ENCODE measurements at places on chromosomes 3 and 15.

DNA sequence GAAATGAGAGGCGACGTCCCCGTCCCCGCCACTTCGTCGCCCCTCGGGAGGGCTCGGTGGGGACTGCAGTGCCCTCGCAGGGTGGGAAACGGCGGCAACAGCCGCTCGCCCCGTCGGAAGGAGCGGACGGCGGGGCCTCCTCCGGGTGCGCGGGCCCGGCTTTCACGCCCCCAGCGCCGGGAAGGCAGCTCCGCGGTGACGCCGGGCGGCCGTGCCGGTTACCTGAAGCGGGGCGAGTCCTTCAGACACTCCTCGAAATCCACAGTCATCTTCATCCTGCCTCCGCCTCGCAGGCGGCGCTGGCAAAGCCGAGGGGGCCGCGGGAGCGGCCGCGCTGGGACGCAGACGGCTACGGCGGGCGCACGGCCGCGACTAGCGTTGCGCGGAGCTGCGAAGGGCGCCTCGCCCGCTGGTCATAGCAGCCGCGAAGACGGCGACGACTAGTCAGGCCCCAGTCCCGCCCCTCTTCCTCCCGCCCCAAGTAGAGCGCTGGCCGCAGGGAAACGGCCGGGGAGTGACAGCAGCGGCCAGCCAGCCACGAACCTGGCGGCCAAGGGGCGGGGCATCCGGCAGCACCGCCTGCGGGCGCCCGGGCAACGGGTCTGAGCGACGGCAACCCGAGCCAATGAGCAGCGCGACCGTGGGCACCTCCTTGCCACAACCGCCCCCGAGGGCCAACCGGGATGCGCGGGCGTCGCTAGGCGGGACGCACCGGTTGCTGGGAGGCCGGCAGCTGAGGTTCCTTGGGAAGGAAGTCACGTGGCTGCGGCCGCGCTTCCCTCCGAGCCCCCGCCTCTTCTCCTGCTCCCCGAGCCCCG lies at the start of gene ACAP2:
TSS of gene ACAP2 (minus strand) at position 448 of the 818 bp plus-strand sequence. CDS start at position 275, 173 bp downstream.
- peak; percentile 98 for DNase-seq

- no peak for DNase-seq
Observed at GRCh38 chr15:40058476-40059140, 19.6 kb upstream of the SRP14 start.

GRCh38 chr3:168241156-168241555 lies 145.4 kb upstream of the GOLIM4 start:
- no peak for DNase-seq

GRCh38 chr3:1561427-1561826 lies 468.6 kb downstream of the CNTN6 start:
- DNase-seq, result no peak

DNA sequence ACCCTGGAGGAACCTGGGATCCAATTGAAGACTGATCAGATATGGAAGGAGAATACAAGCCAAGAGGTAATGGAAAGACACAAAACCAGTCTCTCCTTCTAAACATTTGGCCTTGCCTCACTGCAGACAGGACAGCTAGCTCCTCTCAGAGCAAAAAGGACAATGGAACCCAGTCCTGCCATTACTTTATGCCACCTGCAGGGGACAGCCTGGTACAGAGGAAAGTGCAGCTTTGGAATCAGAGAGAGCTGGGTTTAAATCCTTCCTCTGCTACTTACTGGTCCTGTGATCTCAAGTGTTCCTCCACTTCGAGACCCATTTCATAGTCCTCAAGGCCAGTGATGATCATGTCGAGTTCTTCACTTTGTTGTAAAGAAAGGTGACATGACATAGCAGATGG lies 159.4 kb upstream of the SMAD3 start:
- DNase-seq, result no peak

GRCh38 chr15:55116636-55117035 lies 80.1 kb downstream of the RSL24D1 start:
- DNase-seq, result no peak

- DNase-seq, result no peak
Observed at GRCh38 chr15:82530606-82531379, 9.5 kb downstream of the RPS17 start.

- no peak for DNase-seq
Observed at GRCh38 chr3:150599611-150600297, 3.4 kb upstream of the SELENOT start.

- DNase-seq, result no peak
Observed at GRCh38 chr3:194401868-194402329, 2.8 kb upstream of the GP5 start.

DNA sequence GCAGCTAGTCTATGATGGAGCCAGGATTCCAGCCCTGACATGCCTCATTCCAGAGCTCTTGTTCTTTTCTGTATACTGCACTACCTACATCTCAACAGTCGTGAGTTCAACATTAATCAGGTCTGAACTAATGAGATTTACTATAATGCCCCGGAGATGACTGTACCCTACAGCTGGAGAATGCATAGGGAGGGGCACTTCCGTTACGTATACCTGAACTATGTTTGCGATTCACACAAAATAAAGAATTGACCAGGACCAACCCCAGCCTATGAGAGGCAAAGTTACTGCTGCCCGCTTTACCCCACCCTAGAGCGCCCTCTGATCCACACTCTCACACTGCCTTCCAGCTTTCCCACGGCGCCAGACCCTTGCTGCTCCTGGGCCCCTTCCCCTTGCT lies 97.0 kb downstream of the IGF2BP2 start:
- DNase-seq, result no peak

DNA sequence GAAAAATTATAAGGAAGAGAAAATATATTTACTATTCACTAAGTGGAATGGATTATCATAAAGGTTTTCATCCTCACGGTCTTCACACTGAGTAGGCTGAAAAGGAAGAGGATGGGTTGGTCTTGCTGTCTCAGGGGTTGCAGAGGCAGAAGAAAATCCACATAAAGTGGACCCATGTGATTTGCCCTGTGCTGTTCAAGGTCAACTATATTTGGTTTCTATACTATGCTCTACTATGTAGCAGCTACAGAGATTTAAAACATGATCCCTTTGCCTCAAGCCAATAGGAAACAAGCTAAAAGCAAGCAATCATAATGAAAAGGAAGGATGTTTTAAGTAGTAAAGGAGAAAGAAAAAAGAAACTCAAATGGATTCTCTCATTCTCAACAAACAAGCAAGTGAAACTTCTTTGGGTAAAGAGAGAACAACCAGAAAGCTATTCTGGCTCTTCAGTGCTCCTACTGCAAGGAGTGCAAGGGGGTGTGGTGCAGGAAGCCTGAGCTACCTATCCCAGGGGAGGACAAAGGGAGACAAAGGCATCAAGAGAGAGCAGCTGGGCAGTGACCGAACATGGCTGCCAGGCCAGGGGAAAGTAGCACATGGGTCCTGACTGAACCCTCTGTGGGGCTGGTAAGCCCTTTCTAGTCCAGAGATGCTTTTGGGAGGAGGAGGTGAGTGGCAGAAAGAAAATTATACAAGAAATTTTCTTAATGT lies 35.9 kb downstream of the SFMBT1 start:
- DNase-seq, result no peak

GRCh38 chr15:44593042-44593736 lies 56.2 kb downstream of the EIF3J start:
- no peak for DNase-seq

GRCh38 chr3:31960793-31961431 lies 20.1 kb downstream of the OSBPL10 start:
- DNase-seq, result no peak

DNA sequence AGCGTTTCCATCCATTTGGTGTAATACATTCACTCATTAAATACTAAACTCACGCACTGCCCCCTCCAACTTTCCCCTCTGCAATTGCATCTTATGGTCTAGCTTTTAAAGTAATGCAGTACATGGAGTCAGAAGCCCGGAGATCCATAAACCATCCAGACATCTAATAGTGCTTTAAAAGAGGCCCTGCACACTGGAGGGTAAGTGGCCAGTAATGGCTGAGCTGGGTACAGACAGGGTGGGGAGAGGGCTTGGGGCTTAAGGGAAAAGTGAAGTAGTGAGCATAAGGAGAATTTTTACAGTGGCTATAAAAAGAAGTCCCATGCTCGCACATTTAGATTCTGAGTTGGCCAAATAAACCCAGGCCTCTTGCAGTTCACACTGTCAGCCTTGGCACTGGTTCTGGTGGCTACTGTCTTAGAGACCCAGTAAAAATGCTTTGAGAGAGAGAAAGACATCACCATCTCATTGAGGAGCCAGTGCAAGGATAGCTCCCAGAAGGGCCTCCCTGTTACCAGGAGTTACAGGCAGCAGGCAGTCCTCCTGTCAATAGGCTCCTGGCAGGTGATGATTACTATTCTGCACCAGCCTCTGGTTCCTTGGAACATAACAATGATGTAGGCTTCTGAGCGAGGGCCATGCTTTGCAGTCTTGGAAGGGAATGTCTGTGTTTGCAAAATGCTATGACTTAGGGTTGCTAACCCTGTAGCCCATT lies 112.6 kb upstream of the NEO1 start:
- no peak for DNase-seq

DNA sequence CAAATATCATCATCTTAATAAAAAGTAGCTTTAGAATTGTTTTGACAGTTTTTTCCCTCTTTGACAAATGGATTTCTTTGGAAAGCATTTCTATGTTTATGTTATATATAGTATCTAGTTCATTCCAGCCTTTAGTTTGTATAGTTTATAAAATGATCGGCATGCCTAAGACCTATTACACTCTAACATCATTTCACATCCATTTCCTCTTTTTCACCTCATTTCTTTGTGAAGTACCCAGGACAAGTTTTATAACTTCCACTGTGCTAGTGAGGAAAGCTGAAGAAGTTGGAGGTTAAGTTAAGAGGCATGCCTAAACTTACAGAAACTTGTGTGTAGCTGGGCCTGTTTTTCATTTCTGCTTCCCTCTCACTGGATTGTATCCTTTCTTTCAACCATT lies 178.4 kb downstream of the TP63 start:
- no peak for DNase-seq

DNA sequence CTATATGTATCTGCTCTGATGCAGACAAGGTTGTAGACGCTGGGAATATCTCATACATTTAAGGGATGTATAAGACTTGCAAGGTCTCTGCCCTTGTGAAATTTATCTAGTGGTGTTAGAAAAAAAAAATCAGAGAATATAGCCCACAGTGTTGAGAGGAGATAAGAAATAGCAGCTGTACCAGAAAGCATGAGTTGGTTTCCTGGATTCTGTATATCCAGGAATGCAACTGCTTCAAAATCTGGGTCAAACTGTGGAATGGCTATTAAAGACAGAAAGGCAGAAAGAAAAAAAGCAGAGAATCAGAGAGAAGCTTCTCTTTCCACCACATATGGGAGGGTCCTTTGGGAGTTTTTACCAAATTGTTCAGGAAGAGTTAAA lies 1.5 kb upstream of the TMEM212 start:
- DNase-seq, result no peak

DNA sequence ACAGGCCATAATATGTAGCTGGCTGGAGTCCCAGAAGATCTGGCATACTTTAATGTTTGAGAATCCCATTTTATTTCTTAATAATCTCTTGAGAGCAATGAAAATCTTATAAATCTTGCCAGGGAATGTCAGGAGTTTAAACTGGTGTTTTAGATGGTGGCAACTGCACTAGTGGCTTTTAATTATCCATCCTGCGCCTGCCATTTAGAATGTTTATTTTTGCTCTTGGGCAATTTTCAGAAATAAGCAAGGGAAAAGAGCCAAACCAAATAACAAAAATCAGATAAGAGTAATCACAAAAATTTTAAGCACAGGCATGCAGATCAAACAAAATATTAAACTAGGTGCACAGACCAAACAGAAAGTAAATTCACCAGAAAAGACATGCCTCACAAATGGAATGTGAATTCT lies 41.9 kb upstream of the UBP1 start:
- DNase-seq, result no peak

DNA sequence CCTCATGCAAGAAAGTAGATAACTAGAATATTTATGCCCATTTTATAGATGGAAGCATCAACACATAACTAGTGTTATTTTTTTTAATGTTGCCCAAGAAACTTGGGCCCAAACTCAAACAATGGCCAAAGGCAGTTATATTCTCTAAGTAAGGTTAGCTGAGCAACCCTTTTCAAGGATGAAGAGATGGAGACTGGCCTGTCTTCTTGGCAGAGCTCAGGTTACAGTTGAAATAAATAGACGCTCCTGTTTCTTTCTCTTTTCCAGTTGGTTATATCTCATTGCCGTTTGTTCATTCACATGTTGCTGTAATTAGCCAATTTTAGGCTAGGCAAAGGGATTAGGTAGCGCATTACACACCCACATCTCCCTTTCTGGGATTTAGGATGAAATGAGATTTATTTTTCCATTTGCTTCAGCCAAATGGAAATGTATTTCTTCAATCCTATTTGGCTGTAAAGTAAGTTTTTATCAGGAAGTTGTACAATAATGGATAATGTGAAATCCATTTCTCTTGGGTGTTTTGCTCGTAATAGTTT lies 93.2 kb downstream of the CMSS1 start:
- DNase-seq, result no peak

DNA sequence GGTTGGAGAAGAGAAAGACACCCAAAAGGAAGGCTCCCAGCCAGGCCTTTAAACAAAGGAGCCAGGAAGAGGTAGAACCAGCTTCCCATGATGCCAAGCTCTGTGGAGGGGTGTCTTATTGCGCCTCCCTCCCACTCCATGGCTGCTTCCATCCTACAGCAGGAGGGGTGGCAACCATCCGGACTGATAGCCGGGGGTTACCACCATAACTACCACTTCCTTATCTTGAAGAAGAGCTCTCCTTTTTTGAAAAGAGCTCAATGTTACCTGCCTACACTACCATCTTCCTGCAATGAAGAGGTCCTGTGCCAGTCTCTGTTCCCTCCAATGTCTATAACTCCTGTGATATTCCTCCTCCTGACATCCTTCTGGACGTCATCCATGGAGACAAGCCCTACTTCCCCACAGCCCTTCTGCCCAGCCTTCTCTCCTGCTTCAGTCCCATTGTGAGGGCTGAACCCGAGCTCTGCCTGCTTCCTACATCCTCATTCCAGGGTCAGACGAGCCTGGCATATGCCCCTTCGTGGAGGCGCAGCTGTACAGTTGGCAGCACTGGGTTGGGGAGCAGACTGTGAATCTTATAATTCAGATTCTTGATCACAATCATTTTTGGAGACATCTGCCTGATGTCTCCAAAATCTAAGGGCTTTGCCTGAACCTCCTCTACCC lies 8.5 kb downstream of the CCDC9B start:
- no peak for DNase-seq

- DNase-seq, result no peak
Observed at GRCh38 chr3:134201201-134202130, 49.2 kb downstream of the RYK start.

GRCh38 chr15:99996660-99997059 lies 263.4 kb upstream of the LYSMD4 start:
- no peak for DNase-seq

- DNase-seq, result no peak
Observed at GRCh38 chr3:160720123-160720746, 35.8 kb upstream of the PPM1L start.

GRCh38 chr15:100537331-100537730 lies 8.6 kb upstream of the CERS3 start:
- DNase-seq, result no peak

DNA sequence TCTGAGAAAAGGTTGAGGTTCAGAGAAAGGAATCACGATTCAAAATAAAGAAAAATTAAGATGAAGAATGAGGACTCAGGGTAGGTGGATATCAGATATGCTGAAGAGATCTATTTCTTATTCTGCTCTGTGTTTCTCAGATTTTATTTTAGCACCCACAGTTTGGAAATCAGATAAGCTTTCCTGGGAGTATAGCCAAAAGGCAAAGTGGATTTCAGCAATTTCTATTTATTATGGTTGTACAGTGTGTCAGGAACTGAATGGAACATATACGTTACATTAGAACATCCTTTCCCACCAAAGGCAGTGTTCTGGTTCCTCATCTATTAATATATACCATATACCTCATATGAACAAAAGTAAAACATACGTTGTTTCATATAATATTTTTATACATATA lies 18.9 kb downstream of the PEX5L start:
- no peak for DNase-seq

Data from 8988T (cell line).